ENCODE measurements at places on chromosomes 2 and 18.

- DNase-seq, result no peak
These were observed 641.4 kb downstream of the BCL11A start for GRCh38 chr2:59912042-59912441.

DNA sequence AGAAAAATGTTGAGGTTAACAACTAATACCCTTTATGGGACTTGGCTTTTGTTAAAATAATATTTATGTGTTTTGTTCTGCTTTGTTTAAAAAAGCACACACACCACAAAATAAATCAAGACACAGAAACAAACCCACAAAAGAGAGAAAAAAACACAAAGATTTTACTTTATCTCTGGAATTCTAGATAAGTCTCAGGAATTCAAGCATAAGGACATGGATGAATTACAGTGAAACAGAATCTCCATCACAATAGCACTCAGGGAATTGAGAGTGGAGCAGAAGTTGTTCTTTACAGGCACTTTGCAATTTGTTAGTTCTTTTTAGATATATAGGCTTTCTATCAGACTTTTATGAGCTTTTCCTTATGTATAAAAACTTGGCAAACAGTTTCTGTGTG lies 360.9 kb upstream of the ZC3H15 start:
- no peak for DNase-seq

DNA sequence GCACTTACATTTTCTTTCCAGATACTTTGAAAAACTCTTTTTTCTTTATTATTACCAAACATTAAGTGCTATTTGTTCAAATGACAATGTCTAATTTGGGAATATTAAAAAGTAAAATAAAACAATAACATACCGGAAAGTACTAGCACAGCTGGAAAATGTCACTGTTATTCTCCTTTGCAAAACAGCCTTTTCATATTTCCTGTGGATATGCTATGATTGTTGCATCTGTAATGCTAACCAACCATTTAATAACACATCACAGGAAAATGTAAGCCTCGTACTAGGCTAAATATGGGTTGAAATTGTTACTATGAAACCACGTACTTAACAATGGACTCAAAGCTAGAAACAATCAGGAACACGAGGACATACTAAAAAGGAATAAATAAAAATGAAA lies 298.1 kb downstream of the CBLN2 start:
- no peak for DNase-seq

DNA sequence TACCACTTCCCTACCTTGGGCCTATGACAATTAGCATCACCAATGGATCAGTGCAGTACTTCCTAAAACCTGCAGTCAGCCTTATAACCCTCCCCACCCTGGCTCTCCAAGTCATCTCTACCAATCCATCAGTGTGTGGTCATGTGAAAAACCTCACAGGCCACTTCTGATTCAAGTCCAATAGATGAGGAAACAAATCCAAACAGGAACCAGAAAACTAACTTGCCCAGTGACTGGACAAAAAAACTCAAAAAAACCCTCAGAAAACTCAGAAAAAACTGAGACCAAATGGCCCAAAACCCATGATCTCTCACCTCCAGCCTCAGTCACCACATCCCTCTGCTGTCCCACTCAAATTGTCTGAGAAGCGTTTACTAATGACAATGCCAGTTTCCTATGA lies 43.3 kb downstream of the TGFA start:
- no peak for DNase-seq

- DNase-seq, result no peak
These were observed 238.2 kb upstream of the AGAP1 start for GRCh38 chr2:235255693-235256092.

DNA sequence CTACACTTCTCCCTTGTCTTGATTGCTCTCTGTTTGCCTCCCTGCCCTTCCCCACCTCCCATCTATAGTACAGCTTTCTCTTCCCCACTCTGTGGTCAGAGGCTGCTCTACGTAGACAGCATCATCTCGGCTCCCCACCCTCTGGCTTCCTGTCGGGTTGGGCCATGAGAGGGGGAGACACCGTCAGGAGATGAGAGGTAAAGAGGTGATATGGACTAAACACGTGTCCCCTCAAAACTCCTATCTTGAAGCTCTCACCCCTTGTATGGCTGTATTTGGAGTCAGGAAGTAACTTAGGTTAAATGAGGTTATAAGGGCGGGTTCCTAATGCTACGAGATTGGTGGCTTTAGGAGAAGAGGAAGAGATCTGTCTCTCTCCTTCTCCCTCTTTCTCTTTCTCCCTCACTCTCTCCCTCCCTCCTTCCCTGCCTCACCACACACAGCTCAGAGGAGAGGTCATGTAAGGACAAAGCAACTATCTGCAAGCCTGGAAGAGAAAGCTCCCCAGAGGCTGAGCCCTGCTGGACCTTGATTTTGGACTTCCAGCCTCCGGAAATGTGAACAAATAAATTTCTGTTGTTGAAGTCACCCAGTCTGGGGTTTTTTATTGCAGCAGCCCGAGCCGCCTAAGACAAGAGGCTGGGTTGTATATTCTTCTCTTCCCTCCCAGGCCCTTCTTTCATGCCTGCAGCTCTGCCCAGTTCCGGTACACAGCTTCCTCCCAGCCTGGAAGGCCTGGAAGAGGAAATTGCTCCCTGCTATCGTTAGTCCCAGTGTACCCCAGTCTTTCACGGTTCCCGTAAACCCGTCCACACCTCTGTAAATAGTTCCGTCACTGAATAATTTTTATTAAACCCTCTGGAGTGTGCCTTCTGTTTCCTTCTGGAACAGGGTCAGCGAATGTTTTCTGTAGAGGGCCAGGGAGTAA lies 138.0 kb downstream of the AKAIN1 start:
- no peak for DNase-seq

Measured in activated CD4-positive, alpha-beta T cell treated with anti-CD3 and anti-CD28 coated beads, Interleukin-2, amount 50 U/mL, for 48 hours (primary cell).